HCT116 (cell line): ENCODE measurements at places on chromosomes 6 and 20. TPM values are rescaled to one million over a fixed set of nuclear protein-coding genes. Genes with fewer than 3 reads are reported as not detected.

GRCh38 chr20:63268671-63269439, 3.8 kb upstream of the ARFGAP1 start:
- H3K4me3 ChIP-seq = no peak overlapping the region
- peaks cover 2% of the 10 kb centered on the region for H3K4me1 ChIP-seq
- no peak for DNase-seq
- H3K27me3 ChIP-seq = no peaks in the 10 kb centered on the region
- H3K27ac ChIP-seq = no peak overlapping the region

- H3K27me3 ChIP-seq = no peaks in the 10 kb centered on the region
- H3K36me3 ChIP-seq = no peaks in the 10 kb centered on the region
- no peaks in the 10 kb centered on the region for H3K4me1 ChIP-seq
- no peak overlapping the region for H3K4me3 ChIP-seq
- no peak for DNase-seq
Measured at GRCh38 chr6:97110626-97111025, 172.4 kb downstream of the MMS22L start.

- no peak overlapping the region for H3K4me3 ChIP-seq
- no peaks in the 10 kb centered on the region for H3K27me3 ChIP-seq
- H3K27ac ChIP-seq = no peak overlapping the region
- H3K36me3 ChIP-seq = no peaks in the 10 kb centered on the region
Measured at GRCh38 chr20:6439737-6440442, 317.1 kb upstream of the FERMT1 start.

GRCh38 chr6:139588076-139588639, 213.7 kb upstream of the CITED2 start:
- H3K27ac ChIP-seq = peak overlapping the region; percentile 63
- no peaks in the 10 kb centered on the region for H3K36me3 ChIP-seq
- peaks cover 33% of the 10 kb centered on the region for H3K4me1 ChIP-seq
- peak; percentile 52 for DNase-seq

The ESR1 gene
- 0.17 TPM for total RNA-seq

The SEMG1 gene
- total RNA-seq = not detected

The YWHAB gene
- 200 TPM for total RNA-seq

- peaks cover 6% of the 10 kb centered on the region for H3K4me1 ChIP-seq
- no peaks in the 10 kb centered on the region for H3K27me3 ChIP-seq
- peaks cover 25% of the 10 kb centered on the region for H3K36me3 ChIP-seq
- no peak overlapping the region for H3K27ac ChIP-seq
Measured at GRCh38 chr20:1371830-1372539, 20.9 kb downstream of the FKBP1A start.

The OR2J3 gene
- total RNA-seq = not detected

DNA sequence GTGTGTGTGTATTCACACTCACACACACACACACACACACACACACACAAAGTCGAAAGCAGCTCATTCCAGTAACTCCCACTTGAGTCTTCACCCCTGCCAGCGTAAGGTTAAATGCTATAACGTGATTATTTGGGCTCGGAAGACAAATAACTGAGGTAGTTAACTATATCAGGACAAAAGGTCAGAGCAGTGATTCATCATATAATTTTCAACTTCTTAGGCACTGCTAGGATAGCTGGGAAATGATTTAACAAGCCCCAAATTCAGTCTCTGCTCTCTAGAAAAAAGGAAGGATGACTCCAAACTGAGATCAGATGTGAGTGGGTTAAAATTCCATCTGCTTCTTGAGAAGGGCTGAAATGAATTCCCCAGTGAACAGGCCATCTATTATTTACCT, 30.7 kb downstream of the HDGFL1 start:
- no peaks in the 10 kb centered on the region for H3K4me1 ChIP-seq
- H3K27ac ChIP-seq = no peak overlapping the region
- no peak for DNase-seq

- H3K27me3 ChIP-seq = peaks cover 67% of the 10 kb centered on the region
- no peak overlapping the region for H3K4me3 ChIP-seq
Measured at GRCh38 chr20:22928679-22929078, 106.4 kb upstream of the SSTR4 start.

The ENPP5 gene
- 4.5 TPM for total RNA-seq

- peak; percentile 83 for DNase-seq
- H3K27me3 ChIP-seq = no peaks in the 10 kb centered on the region
- peaks cover 9% of the 10 kb centered on the region for H3K4me1 ChIP-seq
Measured at GRCh38 chr6:106527979-106528378, 101.3 kb downstream of the RTN4IP1 start.

- no peaks in the 10 kb centered on the region for H3K36me3 ChIP-seq
- no peak overlapping the region for H3K4me3 ChIP-seq
- peaks cover 38% of the 10 kb centered on the region for H3K4me1 ChIP-seq
- no peak overlapping the region for H3K27ac ChIP-seq
- H3K27me3 ChIP-seq = no peaks in the 10 kb centered on the region
Measured at GRCh38 chr6:42086046-42087035, 36.0 kb downstream of the TAF8 start.

The MAFB gene
- 0.22 TPM for total RNA-seq

The STMND1 gene
- not detected for total RNA-seq

GRCh38 chr6:160030103-160030502, 61.2 kb downstream of the IGF2R start:
- peaks cover 18% of the 10 kb centered on the region for H3K36me3 ChIP-seq
- H3K4me3 ChIP-seq = no peak overlapping the region
- H3K27ac ChIP-seq = no peak overlapping the region
- no peak for DNase-seq
- no peaks in the 10 kb centered on the region for H3K4me1 ChIP-seq
